ENCODE measurements at places on chromosomes 12 and 14.

- no peak for DNase-seq
Observed at GRCh38 chr14:18656627-18657026, 55.7 kb downstream of the OR11H12 start.

GRCh38 chr12:93402333-93403311 is 24.9 kb downstream of the NUDT4 start:
- DNase-seq = no peak

DNA sequence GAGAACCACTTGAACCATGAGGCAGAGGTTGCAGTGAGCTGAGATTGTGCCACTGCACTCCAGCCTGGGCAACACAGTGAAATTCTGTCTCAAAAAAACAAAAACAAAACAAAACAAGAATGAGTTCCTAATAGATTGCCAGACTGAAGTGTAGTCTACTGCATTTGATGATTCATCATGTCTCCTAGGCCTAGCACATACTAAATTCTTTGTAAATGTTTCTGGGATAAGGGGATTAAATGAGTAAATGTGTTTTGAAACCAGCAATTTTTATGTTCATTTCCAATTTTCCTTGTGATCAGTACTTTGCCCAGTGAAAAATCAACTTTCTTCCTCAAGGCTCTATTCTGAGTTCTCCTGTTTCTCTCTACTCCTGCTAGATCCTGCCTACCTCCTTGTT is 2.9 kb upstream of the DYRK2 start:
- DNase-seq = no peak

- no peak for DNase-seq
Observed at GRCh38 chr12:123973552-123974341, 732 bp downstream of the ZNF664 start.

- no peak for DNase-seq
Observed at GRCh38 chr12:132942611-132943010, 13.5 kb downstream of the ZNF605 start.

DNA sequence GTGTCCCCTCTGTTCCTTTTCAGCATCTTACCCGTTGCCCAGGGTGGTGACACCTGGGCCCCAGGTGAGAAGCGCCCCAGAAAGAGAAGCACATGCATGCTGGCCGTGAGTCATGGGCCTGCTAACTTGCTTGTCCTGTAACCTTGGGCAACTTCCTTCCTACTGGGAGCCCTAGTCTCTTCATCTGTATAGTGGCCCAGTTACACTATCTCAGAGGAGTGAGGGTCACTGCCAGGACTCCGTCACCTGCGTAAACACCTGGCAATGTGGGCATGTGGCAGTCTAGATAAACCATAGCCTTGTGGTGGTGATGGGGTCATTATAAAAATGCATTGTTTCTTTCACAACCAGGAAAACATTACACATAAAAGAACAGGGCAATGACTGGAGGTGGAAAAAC is 125.2 kb downstream of the SLC25A47 start:
- no peak for DNase-seq

- DNase-seq = no peak
Observed at GRCh38 chr12:42097971-42098370, 46.7 kb downstream of the GXYLT1 start.

DNA sequence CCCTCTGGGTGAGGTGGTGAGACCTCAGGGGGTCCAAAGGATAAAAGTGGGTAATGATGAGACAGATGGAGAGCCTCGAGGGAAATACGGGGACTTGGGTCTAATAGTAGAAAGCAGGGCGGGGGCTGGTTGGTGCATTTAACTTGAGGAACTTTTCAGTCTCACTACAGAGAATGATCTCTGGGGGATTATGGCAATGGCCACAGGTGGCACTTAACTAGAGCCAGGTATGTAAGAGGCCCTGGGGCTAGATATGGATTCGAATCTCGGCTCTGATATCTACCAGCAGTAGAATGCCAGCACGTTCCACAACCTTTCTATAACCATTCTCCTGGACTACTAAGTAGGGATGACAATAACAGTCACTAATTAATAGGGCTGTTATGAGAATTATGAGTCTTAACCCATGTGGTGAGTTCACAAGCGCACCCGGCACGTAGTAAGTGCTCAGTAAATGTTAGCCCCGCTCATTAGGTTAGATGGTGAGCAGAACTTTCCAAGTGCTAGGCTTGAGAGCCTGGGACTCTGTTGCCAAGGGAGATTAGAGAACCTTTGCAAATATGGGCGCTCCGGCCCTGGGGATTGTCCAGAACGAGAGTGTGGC is 888 bp upstream of the PLXNC1 start:
- DNase-seq = no peak
